Anterior cingulate cortex (tissue), 58 donors: ENCODE measurements at places on chromosomes 1 and 21.

GRCh38 chr1:235019471-235019870, 109.2 kb downstream of the TOMM20 start:
- no peak for DNase-seq

DNA sequence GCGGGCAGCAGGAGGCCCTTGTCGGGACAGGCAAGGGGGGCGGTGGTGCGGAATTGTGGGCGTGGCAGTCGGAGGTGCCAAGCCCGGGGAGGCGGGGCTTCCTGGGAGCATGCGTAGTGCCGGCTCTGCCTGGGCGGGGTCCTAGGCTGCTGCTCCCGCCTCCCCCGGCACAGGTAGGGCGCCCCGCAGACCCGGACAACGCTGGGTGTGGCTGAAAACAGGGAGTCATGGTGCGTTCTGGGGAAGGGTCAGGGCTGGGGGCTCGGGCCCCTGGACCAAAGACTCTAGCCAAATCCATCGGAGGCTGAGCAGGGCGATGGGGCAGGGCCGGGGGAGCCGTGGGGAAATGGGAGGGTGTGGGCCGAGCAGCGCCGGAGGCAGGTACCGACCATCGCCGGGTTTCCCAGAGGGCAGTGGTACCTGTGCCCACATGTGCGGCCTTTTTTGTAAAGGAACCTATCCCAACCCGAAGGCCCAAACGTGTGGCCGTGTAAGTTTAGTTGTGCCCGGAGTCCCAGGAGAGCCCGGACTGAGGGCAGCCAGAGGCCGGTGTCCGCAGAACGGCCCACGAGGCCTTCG, 231.9 kb downstream of the SDCCAG8 start:
- no peak for DNase-seq

DNA sequence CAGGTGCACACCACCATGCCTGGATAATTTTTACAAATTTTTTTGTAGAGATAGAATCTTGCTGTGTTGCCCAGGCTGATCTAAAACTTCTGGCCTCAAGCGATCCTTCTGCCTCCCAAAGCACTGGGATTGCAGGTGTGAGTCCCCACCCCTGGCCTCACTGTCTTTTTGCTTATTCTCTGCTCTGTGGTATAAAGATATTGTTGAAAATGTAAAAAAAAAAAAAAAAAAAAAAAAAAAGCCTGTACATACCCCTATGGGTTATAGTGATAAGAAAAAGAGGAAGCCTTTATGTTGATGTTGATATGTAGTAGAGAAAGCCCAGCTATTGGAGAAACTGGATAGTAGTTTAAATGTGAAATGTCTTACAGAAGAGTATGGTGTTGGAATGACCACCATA, 125.8 kb downstream of the XPR1 start:
- no peak for DNase-seq

DNA sequence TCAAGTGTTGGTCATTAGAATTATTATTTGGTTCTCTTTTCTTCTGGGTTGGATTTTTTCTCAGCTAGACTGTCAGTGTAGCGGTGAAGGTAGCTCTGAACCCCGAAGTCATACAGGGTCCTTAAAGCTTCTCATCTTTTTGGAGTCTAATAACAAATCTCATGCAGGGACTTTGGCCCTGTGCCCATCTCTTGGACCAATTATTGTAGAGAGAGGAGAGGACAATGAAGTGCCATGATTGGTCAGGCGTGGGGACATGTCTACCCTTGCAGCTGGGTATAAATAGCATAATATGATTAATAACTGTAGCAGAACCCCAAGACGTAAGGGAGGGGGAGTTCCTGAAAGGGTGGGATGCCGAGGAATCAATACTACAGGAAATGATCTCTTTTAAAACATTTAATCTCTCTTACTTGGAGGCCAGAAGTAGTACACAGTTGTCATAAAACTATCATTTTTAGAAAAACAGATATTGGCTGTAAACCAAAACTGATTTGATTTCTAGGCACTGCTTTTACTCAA, 8.8 kb downstream of the MAGI3 start:
- DNase-seq: no peak

GRCh38 chr1:52139817-52140540, 1.9 kb upstream of the ZFYVE9 start:
- DNase-seq: no peak

DNA sequence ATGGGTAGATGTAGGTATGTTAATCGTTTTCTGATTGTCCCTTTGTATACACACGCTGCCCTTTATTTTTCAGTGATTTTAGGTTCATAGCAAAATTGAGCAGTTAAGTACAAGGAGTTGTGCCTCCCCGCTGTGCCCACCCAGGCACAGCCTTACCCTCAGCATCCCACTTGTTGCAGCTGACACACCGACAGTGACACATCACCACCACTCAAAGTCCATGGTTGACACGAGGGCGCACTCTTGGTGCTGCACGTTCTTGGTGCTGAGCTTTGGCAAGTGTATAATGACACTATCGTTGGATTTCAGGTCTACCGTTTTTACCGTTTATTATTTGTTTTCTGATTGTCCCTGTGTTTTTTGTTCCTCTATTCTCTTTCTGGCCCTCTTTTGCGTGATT, 15.6 kb downstream of the C1orf159 start:
- DNase-seq: no peak

DNA sequence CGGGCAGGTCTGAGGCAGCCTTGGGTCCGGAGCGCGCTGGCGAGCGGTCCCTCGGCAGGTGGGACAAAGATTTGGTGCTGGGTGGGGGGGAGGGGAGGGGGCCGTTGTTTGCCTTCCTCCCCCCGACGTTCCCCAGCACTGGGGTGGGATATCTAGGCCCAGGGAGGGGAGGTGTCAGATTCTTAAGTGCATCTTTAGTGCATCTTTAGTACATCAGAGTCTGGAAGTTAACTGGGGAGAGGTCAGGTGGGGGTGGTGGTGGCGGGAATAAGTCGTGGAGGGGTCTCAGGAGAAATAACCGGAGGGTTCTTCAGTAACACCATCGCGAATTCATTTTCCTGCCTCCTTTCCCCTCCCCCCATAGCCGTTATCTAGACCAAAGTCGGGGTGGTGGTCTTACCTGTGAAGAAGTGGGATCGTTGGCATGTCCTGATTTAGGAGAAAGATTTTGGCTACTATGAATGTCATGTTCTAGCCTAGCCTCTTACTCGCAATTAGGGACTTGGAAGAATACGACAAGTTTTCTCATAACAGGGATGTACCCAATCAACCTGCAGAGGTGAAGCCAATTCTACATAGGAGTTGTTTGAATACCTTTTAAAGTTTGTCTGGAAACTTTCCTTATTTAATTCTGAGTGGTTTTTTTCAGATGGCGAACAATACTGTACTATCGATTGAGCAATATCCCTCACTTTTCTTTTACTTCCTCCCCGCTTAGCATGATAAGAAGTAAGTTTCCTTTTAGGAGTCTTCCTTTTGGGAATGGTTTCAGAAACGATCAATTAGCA, 886 bp downstream of the ZMYM4 start:
- DNase-seq: no peak

DNA sequence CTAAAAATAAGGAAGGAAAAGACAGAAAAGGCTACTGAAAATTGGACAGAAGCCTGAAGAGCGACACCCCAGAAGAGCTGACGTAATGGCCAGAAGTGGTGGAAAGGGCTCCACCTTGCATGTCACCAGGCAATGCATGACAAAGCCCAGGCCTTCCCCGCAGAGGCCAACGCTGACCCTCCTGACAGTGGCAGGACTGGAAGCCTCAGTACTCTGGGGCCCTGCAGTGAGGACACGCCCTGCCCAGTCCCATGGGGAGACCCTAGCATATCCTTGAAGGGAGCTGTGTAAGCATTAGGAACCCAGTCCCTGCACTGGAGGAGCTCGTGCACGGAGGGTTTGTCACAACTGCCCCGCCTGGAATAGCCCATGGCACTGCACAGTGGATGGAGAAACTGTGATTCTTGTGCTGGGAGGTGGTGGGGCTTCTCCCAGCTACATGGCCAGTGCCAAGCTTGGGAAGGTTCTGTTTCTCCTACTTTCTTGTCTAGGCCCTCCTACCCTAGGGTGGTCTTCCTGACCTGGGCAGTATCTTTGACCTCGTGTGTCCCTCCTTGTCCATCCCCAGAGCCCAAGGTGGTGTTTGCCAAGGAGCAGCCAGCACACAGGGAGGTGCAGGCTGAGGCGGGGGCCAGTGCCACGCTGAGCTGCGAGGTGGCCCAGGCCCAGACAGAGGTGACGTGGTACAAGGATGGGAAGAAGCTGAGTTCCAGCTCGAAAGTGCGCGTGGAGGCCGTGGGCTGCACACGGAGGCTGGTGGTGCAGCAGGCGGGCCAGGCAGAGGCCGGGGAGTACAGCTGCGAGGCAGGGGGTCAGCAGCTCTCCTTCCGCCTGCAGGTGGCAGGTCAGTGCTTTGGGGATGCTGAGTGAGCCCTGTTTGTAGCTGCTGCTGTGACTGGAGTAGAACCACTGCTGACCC, 60.4 kb downstream of the OBSCN start:
- DNase-seq: no peak

- DNase-seq: no peak
Observed at GRCh38 chr1:245361951-245362350, 207.2 kb downstream of the KIF26B start.

GRCh38 chr1:54474310-54475251, 68.4 kb upstream of the SSBP3 start:
- DNase-seq: no peak

GRCh38 chr21:38147391-38147790, 109.4 kb upstream of the KCNJ15 start:
- DNase-seq: no peak

DNA sequence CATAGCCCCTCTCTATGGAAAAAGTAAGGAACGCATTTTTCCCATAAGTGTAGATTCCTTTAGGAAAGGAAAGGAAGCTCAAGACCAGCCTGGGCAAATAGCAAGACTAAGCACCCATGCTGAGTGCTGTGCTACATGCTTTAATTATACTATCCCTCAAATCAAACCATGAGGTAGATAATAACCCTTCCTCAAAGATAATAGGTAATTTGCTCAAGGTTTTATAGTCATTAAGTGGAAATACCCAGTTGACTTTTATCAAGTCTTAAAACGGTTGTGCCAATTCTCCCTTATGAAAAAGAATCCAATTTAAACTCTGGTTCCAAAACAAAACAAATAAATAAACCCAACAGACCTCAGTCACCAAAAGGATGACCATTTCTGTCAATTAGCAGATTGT, 3.4 kb downstream of the KIAA0319L start:
- no peak for DNase-seq

- peak; percentile 42 for DNase-seq
Observed at GRCh38 chr1:231603598-231604275, 22.9 kb upstream of the DISC1 start.

GRCh38 chr1:31422505-31423319, 9.7 kb downstream of the SERINC2 start:
- peak; percentile 9 for DNase-seq

- DNase-seq: peak; percentile 16
Observed at GRCh38 chr21:39562791-39563770, 49.7 kb upstream of the B3GALT5 start.

GRCh38 chr21:29182691-29183092, 52.2 kb downstream of the MAP3K7CL start:
- DNase-seq: no peak

DNA sequence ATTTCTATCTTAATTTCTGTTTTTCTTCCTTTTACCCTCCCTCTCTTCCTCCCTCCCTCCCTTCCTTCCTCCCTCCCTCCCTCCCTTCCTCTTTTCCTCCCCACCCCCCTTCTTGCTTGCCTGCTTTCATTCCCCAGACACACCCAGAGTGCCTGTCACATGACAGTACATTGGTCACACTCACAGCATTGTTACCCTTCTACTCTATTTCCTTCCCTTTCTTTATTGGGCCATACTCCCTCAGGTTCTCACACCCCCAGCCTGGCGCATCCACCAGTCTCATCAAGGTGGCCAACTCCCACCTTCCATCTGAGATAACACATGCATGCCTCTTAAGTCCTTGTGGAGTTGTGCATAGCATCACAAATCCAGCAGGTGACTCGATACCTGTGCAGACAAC, 10.9 kb downstream of the TMPRSS3 start:
- DNase-seq: no peak

DNA sequence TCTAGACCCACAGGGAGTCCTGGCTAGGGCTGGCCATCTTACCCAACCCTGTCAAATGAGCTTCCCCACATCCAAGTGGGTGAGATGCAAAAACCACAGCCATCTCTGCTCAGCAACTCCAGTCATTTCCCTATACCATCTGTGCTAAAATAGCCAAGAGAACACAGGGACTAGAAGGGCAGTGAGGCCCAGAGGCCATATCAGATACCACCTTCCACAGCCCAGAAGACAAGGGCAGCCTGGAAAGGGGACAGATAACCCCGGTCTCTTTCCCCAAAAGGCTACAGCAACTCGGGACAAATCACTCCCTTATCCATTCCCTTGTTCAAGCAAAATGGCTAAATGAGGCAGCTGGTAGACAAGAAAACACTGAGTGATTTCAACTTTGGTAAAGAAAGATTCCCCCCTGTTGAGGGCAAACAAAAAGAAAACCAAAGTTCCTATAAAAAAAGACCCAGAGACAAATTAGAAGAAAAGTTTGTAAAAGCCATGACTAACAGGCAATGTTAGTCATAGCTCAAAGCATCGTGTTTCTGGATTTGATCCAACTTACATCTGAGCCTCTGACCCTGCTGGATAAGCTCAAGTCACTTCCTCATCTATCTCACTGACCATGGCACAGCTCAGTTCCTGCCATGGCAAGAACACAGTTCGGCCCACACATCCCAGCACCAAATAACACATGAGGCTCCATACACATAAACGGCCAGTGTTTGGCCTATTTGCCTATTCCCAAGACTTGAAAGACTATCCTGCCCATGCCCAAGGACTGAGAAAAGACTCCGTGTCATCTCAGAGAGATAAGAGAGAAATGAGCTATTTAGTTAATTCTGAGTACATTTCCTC, 3.1 kb downstream of the LAMB3 start:
- no peak for DNase-seq

GRCh38 chr21:35120631-35121180, 71.6 kb upstream of the RUNX1 start:
- DNase-seq: no peak

DNA sequence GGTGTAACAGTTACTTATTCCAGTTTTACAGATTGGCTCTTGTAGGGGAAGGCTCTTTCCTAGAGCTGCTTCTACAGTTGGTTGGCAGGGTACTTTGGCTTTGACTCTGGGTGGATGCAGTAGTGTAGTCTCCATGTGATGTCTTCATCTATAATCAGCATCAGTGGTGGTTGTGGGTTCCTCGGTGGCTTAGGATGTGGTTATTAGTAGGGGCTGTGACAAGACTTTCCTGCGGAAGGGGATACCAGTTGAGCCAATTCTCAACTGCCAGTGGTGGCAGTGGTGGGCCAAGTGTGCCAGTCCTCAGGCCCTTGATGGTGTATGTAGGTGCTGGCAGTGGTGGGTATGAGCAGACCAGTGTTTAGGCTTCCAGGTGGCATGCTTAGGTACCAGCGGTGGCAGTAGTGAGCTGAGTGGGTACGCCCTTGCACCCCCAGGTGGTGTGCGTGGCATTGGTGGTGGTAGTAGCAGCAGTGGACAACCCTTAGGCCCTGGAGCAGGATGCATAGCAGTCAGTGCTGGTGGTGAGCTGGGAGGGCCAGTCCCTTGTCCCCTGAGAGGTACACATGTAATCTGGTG, 27.2 kb upstream of the KLF18 start:
- DNase-seq: no peak

DNA sequence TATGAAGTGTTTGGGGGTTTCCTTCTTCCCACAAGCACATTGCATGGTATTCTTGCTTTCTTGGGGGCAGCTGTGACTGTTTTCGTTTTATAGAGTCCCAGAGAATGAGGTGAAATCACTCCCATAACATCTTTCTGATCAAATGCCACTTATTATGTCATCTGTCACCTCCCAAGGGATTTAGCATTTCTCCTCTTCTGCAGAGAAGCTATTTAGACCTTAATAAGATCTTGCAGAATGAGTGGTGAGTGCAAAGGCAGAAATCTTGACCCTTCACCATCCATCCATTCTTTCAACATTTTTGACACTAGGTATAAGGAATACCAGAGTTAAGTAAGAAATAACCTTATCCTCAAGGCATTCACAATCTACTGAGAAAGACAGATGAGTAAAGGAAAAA, 318.6 kb upstream of the POU3F1 start:
- no peak for DNase-seq
